Activated naive CD4-positive, alpha-beta T cell treated with anti-CD3 and anti-CD28 coated beads, Interleukin-2, amount 50 U/mL, for 72 hours (primary cell): ENCODE measurements at places on chromosomes 3 and 15.
A peak's percentile ranks its signal among the peaks of the same experiment; 100 is the strongest.

GRCh38 chr3:194689493-194689944, 3.8 kb downstream of the FAM43A start:
- no peak for DNase-seq

DNA sequence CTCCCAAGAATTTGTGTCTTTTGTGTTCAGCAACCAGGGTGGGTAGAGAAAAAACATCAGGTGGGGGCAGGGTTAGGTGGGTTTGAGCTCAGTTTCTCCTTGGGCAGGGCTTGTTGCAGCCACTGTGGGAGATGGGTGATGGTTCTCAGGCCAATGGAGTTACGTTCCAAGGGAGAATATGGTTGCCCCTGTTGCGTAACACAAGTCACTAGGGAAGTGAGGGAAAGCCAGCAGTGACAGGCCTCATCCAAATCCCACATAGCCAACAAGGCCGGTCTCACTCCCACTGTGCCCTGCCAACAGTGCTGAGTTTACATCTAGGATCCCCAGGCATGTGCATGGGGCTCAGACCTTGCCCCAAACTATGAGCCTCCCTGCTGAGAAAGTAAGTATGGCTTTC, 7.9 kb upstream of the FBXL2 start:
- no peak for DNase-seq

DNA sequence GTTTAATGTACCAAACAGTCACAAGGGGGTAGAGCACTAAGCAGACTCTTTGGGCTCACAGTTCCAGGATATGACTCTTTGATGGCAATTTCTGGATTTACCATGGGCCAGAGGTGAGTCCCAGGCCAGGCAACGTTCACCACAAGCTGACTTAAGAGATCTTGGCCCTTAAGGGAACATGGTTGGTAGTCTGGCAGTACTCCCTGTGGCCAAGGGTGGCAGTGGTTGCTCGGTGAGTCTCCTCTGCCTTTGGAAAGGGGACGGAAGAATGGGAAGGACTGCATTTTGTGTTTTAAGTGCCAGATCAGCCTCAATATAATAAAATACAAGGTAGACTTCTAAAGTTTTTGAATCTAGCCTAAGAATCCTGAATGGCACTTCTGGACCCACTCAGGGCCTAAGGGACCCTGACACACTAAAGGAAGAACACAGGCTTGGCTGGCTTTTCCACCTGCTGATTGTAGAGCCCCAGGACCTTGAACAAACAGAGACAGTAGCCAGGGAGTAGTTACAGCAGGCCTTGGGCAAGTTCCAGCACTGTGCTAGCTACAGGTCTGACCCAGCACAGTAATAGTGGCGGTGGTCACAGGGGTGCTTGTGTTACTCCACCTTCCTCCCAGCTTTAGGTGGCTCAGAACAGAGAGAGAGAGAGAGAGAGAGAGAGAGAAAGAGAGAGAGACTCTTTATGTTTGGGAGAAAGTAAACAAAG, 730.7 kb upstream of the ALCAM start:
- no peak for DNase-seq

- no peak for DNase-seq
Observed at GRCh38 chr15:40252141-40252437, 13.2 kb downstream of the PAK6 start.

GRCh38 chr15:89870688-89871288, 23.0 kb downstream of the AP3S2 start:
- DNase-seq = no peak

DNA sequence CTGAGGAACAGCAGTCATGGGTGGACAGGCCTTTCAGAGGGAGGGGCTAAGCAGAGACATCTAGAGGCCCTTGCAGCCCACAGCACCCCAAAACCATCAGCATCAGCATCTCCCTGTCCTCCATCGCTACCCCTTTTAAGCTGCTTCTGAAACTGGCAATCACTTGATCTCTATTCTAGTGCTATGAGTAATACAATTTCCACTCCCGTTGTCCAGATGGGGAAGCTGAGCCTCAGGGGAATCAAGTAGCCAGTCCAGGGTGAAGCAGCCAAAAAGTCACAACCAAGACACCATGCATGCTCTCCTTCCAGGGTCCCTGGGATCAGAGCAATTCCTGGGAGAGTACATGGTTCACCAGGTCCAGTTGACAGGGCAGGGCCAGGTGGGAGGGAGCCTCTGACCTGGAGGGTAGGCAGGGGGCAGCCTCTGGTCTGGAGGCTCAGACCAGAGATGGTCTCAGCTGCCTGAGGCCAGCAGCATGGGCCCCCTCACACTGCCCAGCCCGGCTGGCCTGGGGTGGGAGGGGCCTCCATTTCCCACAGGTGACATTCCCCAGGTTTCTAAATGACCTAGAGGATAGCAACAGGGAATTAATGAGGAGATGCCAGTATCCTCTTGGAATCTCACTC, 30.0 kb downstream of the KLHL25 start:
- no peak for DNase-seq

DNA sequence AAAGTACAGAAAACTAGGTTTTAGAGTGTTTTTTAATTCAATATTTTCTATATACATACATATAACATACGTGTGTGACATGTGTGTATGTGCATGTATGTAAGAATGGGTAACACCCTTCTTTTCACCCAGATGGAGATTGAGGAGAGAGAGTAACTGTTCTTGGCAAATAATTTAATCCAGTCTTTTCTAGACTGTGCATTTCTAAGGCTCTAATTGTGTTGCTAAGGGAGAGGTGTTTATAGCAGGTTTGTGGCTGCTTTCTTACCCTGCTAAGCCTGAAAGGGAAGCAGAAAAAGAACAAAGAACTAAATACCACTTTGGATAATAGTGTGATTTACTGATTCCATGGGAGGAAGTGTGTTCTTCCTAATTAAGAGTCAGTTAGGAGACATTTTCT, 46.0 kb upstream of the ALDH1L1 start:
- DNase-seq = no peak

GRCh38 chr15:32998979-32999672, 195.4 kb downstream of the FMN1 start:
- DNase-seq = no peak

DNA sequence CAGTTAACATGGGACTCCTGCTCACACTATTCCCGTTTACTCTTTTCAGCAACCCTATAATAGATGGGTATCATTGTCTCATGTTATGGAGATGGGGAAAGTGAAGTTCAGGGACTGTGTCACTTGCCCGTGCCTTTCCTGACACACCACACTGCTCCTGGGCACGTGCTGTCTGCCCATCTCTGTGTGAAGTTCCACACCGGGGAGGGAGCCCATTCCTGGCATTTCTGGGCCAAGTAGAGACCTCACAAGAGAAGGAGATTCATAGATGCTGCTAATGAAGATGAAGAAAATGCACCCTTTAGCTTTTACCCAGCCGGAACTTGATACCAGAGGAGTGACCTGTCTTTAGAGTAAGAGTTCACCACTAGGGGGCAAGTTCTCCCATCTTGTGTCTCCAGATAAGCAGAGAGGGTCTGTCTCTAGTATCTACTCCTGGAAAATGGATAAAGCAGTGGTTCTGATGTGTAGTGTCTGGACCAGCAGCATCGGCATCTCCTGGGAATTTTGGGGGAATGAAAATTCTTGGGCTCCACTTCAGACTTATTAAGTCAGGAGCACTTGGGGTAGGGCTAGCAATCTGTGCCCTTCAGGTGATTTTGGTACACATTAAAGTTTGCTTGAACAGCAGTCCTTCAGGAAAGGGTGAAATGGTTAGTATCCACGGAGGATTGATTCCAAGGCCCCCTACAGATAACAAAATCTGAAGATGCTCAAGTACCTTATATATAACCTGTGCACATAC, 2.0 kb upstream of the TOPBP1 start:
- DNase-seq = no peak

GRCh38 chr15:74453925-74454763, 6.8 kb downstream of the UBL7 start:
- no peak for DNase-seq

DNA sequence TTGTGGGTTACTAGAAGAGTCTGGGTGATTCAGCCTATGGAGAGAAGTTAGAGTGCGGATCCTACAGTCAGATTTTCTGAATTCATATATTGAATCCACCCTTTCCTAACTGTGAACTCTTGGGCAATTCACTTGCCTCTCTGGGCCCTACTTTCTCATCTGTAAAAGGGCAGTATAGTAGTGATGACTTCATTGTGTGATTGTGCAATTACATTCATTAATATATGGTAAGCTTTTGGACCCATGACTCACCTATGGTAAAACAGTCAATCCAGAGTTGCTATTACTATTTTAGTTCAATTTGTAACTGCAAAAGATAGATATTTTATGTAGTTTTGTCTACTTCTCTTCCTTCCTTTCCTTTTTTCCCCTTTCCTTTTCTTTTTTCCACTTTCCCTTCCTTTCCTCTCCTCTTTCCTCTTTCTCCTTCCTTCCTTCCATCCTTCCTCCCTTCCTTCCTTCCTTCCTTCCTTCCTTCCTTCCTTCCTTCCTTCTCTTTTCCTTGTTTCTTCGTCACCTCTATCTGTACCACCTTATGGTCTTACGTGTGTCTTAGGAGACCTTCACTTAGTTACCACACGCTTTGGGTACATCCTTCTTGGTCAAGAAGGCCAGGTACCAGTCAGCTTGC, 37.0 kb downstream of the GMNC start:
- no peak for DNase-seq

- no peak for DNase-seq
Observed at GRCh38 chr3:133130168-133130567, 92.0 kb downstream of the TMEM108 start.

- DNase-seq = no peak
Observed at GRCh38 chr15:43127752-43128151, 5.6 kb upstream of the TMEM62 start.

GRCh38 chr15:31478702-31479221, 152.1 kb downstream of the KLF13 start:
- DNase-seq = no peak

- DNase-seq = no peak
Observed at GRCh38 chr15:58684036-58684710, 65.3 kb downstream of the ADAM10 start.

DNA sequence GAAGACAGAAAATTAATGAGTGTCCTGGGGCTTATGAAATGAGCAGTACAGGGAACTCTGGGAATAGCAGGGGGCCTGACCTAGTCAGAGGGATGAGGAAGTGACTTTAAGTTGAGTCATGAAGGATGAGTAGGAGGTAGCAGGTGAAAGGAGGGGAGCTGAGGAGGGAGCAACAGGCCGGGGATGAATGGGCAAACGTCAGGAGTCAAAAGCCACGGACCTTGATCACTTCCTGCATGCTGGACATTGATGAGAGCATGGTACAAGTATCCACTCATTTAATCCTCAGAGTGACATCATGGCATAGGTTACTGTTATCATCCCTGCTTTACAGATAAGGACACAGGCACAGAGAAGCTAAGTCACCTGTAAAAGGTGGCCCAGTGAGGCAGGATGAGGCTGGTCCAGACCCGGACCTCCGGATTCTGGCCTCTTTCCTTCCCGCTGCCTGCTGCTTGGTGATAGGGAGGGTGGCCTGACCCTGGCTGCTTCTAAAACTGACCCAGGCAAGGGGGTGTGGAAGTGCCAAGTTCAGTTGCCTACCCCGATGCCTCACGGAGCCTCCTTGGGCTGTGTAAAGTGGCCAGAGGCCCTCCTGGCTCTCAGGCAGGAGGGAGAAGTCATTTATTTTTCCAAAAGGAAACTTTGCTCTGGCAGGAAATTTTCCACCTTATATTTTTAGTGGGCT, 7.6 kb downstream of the CORO2B start:
- DNase-seq = no peak

GRCh38 chr15:23073890-23074646, 34.7 kb upstream of the TUBGCP5 start:
- DNase-seq = no peak

DNA sequence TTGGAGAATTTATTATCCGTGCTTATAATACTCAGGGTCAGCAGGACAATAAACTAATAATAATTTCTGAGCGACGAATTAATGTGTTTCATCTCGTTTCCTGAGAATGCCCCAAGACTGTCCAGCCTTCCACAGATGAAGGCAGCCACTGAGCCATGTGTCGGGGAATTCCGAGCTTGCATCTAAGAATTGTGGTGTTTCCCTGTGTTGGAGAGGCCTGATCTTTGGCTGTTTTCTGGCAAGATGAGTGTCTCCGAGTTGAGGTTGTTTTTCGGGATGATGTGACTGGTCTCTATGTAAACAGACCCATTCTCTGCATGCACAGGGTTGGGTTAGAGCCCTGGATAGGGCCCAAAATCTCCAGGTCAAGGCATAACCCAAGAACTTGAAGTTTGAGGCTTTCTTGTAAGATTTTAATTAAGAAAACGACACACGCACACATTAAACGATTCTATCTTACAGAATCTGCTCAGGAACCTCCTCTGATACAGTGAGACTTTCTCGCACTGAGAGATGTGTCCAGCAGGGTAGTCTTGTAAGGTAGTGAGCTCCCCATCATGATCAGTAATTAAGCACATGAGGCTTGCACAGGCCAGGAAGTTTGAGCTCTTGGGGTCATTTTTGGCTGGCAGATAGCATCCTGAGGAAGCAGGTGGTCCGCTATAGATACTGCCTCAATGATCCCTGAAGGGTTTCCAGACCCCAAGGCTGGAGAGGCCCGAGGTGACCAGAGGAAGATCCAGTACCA, 14.4 kb downstream of the FGD5 start:
- no peak for DNase-seq

- no peak for DNase-seq
Observed at GRCh38 chr3:48440590-48440958, 517 bp downstream of the TMA7 start.

DNA sequence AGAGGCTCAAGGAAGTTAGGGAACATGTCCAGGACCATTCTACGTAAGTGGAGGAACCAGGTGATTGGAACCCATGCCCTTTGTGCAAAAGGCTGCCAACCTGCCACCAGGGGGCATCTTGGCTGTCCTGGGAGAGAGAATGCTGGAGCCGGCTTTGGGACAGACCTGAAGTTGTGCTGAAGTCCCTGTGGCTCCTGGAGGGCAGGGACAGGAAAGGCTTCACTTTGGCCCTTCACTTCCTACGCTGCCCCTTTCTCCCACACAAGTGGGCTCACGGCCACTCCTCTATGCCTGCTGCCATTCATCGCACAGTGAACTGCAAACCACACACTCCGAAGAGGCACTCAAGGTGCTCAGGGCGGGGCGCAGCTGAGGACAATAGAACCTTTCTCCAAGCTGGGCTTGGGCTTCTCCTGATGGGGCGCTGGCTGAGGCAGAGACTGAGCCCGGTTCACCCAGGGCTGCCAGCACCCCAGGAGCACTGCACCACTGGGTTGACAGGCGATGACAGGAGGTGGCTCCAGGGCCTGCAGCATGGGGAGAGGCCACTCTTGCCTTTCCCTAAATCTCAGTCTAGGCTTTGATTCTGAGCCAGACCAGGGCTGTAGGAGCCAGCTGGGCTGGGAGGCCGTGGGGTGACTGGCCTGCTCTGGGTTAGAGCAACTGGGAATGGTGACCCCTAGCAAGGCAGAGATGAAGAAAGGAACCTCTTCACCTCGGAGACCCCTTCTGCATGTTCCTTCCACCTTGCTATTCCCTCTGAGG, 8.4 kb downstream of the SHF start:
- DNase-seq = peak; percentile 38

DNA sequence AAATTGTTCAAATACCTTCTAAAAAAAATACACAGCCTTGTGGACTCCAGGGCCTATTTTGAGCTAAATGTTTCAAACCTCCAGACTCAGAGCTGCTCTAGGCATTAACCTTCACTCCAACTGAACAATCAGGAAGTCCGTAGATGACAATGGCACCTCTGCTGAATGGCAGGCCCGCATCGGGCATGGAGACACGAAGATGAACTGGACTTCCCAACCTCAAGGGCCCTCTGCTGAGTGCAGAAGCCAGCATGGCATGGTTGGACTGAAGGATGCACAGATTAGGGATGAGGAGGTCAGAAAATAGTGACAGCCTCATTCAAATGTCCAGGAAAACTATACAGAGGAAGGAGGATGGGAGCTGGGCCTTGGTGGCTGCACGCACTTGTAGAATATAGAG, 2.2 kb downstream of the FAM174B start:
- no peak for DNase-seq

- no peak for DNase-seq
Observed at GRCh38 chr15:62626903-62627302, 415.6 kb upstream of the TPM1 start.
